Left ventricle myocardium superior (tissue), 1 donor: ENCODE measurements at places on chromosomes 5 and 9. TPM values are rescaled to one million over a fixed set of nuclear protein-coding genes. Genes with fewer than 3 reads are reported as not detected.

GRCh38 chr5:102867992-102868662 lies 113.0 kb downstream of the PAM start:
- no peak for DNase-seq

- no peak for DNase-seq
Observed at GRCh38 chr5:143172739-143173138, 230.7 kb downstream of the NR3C1 start.

Gene ORM2
- not detected for total RNA-seq

Gene SLC25A2
- total RNA-seq = not detected

DNA sequence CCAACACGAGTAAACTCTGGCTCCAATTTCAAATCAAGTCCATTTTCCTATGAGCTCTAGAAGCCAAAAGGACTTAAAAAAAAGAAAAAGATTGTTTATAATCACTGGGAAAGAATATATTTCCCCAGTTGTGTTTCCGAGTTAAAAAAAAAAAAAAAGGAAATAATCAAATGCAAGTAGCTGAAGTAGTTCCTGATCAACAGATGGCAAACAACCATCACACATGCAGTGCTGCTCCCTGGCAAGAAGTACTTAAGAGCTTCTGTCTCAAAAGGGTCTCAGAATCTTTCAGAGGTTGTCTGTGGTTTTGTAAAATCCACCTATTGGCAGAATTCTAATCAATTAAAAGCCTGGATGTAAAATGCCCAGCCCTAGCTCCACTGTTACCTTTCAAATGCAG lies 387.9 kb downstream of the RAB3C start:
- DNase-seq = no peak

DNA sequence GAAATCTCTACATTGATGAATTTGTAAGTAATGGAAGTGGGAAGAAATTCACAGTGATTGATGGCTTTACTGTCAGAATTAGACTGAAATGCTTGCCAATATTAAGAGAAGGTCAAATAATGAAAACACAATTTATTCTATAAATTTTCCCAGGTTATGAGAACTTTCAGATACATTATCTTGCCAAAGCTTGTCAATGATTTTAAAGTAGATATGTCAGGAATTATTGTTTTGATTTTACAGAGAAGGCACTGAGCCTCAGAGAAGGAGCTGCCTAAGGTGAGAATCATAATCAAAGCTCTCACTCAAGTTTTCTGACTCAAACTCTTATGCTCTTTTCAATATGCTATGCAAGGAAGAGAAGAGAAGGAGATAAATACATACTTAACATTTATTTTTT lies 564.0 kb upstream of the RGMB start:
- DNase-seq = no peak

DNA sequence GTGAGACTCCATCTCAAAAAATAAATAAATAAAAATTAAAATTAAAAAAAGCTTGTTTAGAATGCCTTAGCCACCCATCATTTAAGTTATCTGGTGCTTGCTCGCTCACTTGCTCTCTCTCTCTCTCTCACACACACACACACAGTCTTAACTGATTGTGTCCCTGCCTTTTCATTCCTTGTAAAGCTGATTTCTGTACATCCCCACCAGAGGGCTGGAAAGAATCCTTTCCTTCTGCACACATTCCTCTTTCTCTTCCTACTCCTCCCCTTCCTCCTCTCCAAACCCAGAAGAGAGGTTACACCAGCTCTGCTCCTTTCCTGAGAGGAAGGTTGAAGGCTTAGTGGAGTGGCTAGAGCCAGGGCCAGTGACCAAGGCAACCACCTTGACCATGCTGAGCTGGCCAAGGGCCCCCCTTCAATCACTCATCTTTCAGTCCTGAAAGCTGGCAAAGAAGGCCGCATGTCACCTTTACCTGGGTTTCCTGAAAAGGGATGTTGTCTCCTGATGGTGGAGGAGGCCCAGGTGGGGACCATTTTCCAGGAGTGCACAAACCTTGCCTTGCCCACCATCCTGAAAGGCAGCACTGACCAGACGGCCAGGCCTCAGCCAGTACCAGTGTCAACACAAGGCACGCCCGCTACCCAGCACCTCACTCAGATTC lies 25.6 kb downstream of the STK10 start:
- DNase-seq = no peak

Gene PAEP
- not detected for total RNA-seq

Gene DMXL1
- 23.6 TPM for total RNA-seq

DNA sequence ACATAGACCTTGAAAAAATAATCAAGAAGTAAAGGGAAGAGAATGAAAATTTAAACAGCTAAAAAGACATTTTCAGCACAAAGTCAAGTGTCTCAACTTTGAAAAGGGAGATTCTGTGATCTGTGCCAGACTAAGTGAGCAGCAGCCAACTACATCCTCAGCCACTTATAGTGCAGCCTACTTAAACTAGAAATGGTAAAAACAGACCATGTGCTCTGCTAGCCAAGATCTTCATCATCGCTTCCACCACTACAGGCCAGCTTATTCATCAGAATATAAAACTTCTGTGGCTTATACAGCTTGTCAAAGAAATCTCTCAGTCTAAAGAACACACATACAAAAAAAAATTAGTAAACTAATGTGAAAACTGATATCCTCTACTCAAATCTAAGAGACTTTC lies 63.5 kb downstream of the CEMIP2 start:
- DNase-seq = no peak

DNA sequence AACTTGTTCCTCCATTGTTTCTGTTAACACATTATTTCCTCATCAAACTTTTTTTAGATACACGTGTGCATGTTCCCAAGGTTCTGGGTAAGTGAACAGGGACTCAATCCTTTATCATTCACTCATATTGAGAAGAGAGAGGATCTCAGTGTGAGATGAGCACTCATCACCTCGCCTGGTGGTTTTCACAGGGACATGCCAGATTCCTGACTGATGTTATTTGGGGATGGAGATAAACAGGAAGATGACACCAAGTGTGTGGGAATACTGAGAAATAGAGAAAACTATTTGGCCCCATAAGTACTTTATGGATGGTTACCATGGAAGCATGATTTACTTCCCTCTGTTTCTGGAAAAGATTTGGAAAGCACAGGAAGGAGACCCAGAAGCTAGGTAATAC lies 533.3 kb upstream of the DMAC1 start:
- DNase-seq = no peak

Gene ELP1
- total RNA-seq = 20.7 TPM

Gene EXOC3
- total RNA-seq = 49.1 TPM

DNA sequence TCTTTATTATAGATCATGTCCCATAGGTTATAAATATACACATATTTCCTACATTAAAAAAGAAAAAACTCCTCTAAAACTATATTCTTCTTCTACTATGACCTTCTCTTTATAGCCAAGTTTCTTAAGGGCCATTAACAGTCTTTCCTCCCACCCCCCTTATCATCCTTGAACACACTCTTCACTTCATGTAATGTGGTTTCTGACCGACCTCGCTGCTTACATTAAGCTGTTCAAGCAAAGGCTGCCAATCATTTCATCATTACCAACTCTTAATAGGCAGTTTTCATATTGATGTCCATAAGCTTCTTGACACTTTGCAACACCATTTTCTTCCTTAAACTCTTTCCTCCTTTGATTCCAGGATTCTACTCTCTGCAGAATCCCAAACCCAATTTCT lies 283.0 kb upstream of the PCSK5 start:
- no peak for DNase-seq

DNA sequence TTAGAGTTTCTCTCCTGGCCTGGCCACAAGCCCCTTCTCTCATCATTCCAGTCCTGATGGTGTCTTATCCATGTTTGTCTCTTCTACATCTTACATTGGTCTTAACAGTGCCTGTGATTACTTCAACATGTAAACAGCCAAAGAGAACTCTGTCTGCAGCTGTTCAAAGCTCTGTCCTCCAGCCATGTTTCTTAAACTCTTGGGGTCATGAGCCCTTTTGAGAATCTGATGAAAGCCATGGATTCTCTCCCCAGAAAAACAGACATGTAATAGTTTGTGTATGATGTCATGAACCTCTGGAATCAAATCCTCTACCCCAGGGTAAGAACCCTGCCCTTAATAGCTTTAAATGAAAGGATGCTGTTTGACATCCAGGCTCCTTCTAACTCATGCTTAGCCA lies 30.1 kb downstream of the MAMDC2 start:
- no peak for DNase-seq

DNA sequence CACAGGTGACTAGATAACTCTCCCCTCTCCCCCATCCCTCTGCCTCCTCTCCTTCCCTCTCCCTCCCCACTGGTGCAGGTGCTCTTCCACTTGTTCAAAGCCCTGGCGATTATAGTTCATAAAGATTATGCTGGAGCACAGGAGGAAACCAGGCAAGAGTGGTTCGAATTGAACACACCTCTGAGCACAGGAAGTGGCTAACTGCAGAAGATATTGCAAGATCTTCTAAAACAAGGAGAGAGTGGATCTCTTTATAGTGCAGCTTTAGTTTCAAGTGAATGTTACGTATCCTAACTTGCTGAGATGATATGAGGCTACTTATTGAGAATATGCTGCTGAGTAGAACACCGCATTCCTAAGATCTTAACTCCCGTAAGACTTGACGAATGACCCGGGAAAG lies 178.4 kb downstream of the GOLPH3 start:
- no peak for DNase-seq

- DNase-seq = no peak
Observed at GRCh38 chr9:135281151-135281550, 193.7 kb downstream of the OLFM1 start.

DNA sequence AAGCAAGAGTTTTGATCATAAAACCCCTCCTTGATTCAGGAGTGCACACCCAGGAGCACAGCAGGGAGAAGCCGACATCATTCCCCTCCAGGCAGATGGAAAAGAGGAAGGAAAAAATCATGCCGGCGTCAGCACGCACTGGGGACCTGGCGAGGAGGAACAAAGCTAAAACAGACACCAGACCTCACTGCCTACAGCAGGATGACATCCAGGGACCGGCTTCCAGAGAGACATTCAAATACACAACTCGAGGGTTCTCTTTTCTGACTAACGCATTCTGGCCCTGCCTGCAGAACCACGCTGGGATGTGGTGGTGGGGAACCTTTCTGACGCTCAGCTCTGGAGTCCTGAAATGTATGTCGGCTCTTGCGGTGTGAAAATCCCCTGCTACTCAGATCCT lies 2.7 kb downstream of the UBAC1 start:
- DNase-seq = no peak

Gene PCDHB14
- 2.5 TPM for total RNA-seq

- no peak for DNase-seq
Observed at GRCh38 chr5:142797420-142797819, 27.2 kb downstream of the ARHGAP26 start.

Gene PCDHA13
- 0.10 TPM for total RNA-seq

Gene CHSY3
- 0.62 TPM for total RNA-seq

GRCh38 chr5:135472141-135472540 lies 20.0 kb upstream of the TIFAB start:
- no peak for DNase-seq

Gene ORM1
- not detected for total RNA-seq

DNA sequence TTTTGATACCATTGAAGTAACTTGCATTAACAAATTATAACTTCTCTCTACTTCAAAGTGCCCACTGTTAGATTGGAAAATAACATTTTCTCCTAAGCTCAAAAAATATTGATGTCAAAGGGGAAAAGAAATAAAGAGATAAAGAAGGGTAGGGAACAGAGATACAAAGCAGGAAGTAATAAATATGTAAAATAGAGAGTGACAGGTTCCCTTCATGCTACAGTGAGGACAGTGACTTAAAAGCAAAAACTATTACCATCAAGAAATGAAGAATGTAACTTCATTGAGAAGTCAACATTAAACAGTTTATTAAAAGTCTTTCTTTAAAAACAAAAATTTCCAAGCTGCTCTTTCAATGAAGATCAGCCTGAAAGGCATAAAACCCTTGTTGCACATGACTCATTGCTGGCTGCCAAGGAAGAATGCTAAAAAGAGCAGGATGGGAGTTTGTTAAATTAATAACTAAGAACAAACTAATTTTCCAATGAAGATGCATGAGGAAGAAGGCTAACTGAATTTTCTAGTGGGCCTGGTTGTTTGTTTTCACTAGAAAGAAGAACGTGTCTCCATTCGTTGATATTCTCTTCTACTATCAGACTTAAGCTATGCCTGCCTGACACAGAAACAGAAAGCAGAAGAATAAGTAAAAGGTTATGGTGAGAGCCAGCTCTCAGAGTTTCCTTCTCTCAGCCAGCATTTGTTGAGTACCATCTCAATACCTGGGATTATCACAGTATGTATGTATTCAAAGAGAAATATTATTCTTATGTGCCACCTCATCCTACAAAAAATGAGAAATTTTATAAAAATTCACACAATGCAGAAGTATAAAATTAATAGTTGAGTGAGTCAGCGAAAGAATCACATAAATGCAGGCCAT lies 197.8 kb upstream of the NREP start:
- no peak for DNase-seq

Gene CARTPT
- not detected for total RNA-seq

DNA sequence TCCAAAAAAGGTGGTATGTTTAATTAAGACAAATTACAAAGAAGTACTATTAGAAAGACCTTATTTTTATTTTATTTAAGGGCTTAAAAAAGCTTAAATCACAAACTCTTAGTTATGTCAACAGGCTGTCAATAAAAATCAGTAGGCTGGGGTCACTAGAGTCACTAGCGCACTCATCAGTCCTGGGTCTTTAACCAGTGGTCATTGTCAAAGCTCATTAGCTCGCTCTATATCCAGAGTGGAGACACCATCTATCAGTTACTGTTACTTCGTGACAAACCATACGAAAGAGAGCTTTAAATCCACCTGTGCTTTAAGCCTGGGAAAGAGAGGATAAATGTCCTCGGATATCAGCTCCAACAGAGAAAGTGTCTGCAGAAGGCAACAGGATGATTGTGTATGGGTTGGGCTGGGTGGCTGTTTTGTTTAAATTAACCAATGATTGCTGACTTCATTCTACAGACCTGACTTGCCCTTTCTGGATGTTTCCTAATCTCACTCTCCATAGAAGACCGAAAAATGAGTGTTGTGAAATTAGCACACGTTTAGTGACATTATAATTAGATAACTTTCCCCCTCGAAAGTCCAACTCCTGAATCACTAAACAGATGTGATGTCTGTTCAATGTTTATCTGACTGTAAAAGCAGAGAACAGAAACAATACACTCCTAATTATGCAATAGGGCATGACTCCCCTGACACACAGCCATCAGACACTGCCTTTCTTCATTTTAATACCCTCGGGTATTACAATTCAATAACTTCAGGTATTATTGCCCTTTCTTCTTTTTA lies 123.6 kb upstream of the TNPO1 start:
- no peak for DNase-seq

DNA sequence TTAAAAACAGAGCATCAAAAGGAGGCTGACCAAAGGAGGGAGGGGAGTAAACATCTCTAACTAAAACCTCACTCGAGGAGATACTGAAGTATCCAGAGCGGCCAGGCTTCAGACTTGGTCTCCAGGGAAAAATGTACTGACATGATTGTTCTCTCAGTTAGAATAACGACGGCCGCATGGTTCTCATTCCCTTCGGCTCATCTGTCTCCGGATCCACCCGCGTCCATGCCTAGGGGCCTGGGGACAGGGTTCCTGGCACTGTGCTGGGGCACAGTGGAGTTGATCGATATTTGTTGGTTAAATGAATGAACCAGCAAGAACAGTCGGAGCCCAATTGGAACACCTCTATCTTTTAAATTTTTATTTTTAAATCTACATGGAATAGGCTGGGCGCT lies 167.1 kb upstream of the PHYKPL start:
- DNase-seq = no peak
